ENCODE measurements at places on chromosomes 11 and 22.

DNA sequence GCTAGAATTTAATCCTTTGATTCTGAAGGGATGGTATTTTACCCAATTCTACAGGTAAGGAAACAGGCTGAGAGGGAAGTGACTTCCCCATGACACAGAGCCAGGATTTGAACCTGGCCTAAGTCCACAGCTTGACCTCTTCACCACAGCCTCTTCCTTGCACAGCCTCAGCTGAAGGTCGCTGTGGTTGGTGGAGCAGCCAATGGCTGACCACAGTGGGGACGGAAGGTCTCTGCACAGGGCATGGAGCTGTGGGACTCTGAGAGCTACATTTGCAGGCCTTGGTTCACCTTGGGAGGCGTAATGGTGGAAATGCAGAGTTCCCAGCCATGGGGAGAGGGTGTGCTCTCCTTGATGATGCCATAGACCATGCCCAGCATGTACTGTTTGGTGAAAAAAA is 295.0 kb downstream of the DDX10 start:
- DNase-seq, result no peak

- no peak for DNase-seq
Measured at GRCh38 chr22:31550871-31551370, 54.6 kb downstream of the SFI1 start.

DNA sequence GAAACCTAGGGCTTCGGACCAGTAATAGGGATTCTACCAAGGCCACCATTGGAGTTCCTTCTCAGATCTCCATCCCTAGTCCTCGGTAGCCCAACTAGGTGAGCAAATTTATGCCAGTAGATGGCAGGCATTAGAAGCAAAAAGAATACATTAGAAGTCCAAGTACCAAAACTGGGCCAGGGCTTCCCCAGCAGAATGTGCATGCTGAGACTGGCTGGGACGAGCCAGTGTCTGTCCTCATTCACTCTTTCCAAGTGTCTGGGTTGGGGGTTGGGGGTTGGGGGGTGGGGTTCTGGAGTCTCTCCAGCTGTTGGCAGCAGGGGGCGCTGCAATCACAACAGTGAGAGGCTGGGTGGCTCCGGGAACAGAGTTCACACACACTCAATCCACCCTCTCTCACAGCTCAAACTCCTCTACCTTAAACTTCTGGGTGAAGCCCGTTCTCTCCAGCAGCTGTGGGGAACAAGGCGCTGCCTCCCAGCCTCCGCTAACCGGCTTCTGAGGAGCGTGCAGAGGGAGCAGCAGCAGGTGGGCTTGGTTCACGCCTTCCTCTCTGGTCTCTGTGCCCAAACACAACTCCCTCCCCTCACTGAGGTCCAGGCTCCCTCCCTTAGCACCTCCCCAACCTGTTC is 57.5 kb downstream of the BTG4 start:
- DNase-seq, result peak; percentile 27

DNA sequence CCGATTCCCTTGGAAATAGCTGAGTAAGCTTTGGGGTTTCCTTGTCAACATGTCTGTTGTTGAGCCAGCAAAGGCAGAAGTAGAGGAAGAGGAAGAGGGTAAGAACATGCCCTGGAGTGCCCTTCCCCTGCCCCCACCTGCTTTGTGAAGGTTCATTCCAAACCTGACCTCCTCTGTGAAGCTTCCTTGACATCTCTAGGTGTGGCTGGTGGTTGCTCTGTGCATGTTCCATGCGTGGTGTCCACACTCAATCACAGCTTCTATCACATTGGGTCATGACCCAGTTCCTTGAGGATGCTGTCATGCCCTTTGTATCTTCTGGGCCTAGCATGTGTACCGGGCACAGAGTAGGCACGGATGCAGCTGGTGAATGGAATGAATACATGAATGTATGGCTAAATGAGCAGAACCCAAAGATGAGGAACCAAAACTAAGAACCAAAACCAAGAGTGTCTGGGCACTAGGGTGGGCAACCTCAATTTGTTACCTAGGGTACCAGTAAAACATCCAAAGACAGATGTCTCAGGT is 23.7 kb upstream of the FXYD6 start:
- no peak for DNase-seq

DNA sequence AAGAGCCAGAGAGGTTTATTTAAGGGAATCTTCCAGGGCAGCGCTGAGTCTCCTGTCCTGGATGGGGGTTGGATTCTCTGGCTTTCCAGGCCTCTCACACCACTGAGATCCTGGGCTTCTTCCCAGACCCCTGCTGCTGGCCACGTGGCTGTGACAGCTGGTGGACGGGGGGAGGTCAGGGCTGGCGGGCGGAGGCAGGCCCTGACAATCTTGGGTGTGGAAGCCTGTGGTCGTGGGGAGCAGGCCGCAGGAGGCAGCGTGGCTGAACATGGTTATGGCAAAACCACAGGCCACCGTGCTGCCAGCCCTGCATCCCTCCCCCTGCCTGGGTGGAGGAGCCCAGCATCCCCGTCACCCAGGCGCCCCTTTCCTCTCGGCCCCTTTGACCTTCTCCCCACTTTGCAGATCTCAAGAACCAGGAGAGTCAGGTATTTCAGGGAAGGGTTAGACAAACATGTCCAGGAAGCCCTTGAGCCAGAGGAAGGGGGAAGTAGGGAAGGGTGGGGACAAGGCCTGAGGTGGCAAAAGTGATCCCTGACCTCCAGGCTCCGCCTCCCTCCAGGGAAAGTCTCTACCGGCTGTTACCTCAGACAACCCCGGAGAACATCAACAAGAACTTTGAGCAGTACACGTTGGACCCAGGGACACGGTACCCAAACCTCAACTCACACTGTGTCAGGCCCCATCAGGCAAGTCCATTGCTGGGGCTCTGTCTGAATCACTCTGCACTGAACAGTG is 111.8 kb downstream of the MICAL2 start:
- DNase-seq, result no peak

DNA sequence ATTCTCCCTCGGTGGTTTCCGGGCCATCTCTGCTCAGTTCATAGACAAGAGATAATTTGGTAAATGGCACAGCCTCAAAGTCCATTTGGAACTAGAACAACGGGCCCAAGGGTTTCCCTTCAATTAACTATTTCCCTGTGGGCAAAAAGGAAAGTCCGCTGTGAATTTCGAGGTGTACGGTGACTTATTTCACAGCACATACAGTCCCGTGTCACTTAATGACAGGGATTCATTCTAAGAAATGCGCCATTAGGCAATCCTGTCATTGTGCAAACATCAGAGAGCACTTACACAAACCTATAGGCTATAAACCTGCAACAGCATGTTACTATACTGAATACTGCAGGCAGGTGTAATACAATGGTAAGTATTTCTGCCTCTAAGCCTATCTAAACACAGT is 551.6 kb downstream of the OPCML start:
- DNase-seq, result no peak

DNA sequence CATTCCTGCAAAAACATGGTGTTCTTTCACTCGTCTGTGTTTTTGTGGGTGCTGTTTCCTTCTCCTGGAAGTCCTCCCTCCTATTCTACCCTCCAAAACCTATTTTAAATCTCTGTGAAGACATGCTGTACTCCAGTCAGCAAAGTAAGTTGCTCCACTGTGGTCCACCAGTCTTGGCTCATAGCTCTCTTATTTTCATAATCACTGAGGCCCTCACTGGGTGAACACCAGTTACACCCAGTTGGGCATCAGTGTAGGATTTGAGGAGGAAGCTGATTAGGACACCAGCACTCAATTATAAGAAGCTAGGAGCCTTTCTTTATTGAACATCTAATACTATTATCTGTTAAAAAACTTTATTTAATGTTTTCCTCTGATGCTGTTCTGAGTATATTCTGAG is 23.9 kb upstream of the EED start:
- no peak for DNase-seq

GRCh38 chr11:124207102-124207792 is 24.1 kb downstream of the OR10D3 start:
- DNase-seq, result no peak

DNA sequence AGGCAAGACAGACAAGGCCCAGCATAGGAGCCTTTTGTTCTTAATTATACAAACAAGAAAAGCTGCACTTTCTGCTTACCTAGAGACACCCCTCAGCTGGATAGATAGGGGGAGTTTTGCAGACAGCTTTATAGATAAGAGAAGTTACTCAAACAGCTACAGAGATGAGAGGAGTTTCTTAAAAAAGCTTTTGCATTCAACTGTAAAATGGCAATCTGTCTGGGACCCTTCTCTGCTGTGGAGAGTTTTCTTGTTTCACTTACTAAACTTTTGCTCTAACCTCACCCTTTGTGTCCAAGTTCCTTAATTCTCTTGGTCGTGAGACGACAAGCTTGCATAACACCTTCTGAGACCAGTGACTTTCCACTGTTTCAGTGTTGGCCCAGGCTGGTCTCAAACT is 103.8 kb upstream of the CHORDC1 start:
- no peak for DNase-seq

GRCh38 chr11:107696140-107696539 is 15.7 kb downstream of the SLN start:
- no peak for DNase-seq

DNA sequence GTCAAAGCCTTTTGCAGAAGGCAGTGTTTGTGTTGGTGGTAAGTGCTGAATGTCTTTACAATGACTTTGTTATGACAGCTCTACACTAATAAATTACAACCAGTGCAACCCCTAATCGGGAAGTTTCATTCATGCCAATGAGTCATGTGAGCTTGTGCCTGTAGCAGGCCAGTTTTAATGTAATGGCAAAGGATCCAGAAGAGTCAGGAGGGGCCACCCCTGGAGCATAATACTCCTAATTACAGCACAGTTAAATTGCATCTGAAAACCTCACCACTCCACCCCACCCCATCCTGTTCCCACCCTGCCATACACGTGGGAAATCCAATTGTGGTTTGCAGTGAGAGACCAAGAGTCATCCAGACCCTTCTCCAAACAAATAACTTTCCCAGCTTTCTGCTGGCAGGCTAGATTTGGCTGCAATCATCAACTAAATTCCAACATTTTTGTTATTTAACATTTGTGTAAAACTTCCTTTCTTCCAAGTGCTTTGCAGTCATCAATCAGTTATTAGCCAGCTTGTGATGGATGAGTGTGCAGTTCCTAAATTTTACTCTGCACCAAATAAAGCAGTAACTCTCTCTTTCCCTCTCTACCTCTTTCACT is 277.3 kb upstream of the FAT3 start:
- no peak for DNase-seq

- no peak for DNase-seq
Measured at GRCh38 chr11:36016263-36016662, 72.4 kb downstream of the LDLRAD3 start.

- peak; percentile 44 for DNase-seq
Measured at GRCh38 chr22:39148727-39149535, 3.5 kb downstream of the CBX7 start.

GRCh38 chr11:100991541-100991940 is 138.1 kb downstream of the PGR start:
- DNase-seq, result no peak

DNA sequence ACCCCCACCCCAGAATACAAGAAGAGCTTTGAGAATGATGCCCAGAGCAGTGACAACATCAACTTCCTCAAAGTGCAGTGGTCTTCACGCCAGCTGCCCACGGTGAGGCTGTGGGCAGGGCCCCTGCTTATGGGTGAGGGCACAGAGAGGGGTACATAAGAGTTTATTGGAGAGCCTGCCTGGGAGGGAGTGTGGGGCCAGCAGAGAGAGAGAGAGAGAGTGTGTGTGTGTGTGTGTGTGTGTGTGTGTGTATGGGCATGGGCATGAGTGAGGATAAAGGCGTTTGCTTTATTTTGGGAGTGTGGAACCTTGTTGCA is 9.5 kb downstream of the PHOX2A start:
- DNase-seq, result no peak

DNA sequence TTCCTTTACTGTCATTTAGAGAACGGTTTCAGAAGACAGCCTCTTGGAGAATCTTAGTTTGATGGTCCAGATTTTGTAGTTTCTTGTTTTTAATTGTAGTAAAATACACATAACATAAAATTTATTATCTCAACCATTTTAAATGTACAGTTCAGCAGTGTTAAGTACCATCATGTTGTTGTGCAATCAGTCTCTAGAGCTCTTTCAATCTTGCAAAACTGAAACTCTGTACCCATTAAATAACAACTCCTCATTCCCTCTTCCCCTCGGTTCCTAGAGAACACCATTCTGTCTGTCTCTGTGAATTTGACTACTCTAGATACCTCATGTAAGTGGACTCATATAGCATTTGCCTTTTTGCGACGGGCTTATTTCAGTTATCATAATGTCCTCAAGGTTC is 69.8 kb downstream of the GRIK4 start:
- DNase-seq, result no peak

DNA sequence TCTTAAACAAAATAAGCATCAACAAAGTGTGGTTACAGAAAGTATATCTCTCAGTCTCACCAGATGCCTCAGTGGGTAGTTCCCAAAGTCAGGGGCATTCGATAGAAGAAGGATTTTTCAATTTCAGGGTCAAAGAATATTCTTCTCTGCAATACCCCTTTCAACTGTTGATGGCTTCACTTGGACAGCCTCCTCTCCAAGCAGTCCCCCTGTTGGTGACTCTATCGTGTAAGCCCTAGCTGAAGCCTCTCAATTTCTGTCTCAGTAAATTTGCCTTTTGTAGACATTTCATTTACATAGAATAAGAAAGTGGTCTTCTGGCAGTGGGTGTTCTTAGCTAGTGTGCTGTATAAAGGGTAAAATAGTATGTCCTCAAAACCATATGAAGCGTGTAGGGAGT is 11.3 kb upstream of the CCDC83 start:
- no peak for DNase-seq

- DNase-seq, result no peak
Measured at GRCh38 chr11:114909866-114910265, 231.5 kb downstream of the NXPE2 start.

DNA sequence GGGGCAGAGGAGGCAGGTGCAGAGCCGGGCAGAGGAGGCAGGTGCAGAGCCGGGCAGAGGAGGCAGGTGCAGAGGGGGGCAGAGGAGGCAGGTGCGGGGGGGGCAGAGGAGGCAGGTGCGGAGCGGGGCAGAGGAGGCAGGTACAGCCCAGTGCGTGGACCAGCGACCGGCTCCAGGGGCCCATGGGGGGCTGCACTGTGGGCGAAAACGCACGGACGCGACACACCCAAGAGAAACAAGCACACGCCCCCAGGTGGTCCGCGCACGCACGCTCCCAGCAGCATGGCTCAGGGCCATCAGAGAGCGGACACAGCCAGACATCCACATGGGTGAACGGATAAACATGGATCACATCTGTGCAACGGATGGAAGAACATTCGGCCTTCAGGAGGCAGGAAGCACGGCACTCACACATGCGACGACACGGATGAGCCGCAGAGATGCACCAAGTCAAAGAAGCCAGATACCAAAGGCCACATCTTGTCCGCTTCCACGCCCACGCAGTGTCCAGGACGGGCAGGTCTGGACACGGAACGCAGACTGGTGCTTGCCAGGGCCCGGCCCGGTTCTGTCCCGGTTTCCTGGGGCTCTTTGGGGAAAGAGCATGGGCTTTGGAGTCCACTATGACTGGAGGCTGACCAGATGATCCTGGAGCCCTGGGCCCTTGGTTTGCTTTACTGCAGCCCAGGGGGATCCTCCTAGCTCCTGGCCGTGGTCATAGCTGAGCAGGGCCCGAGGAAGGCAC is 21.8 kb downstream of the OSBPL5 start:
- no peak for DNase-seq
